ENCODE measurements at places on chromosomes 12 and 14.

- no peak for DNase-seq
Measured at GRCh38 chr14:39369029-39369428, 63.2 kb downstream of the FBXO33 start.

DNA sequence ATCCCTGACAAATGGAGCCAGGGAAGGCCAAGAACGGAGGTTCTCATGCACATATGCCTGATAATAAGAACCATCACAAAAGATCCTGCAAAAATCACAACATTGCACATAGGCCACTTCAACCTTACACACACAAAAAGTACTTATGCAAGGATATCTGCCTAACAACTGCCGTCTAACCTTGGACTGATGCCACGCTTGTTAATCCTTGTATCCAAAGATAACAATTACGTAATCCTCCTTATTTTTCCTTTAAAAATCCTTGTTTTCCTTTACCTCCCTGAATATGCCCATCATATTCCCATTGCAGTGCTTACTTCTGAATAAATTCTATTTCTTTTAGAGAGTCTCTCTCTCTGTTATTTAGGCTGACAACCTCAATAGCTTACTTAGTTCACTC lies 59.5 kb downstream of the TMEM116 start:
- DNase-seq: no peak

DNA sequence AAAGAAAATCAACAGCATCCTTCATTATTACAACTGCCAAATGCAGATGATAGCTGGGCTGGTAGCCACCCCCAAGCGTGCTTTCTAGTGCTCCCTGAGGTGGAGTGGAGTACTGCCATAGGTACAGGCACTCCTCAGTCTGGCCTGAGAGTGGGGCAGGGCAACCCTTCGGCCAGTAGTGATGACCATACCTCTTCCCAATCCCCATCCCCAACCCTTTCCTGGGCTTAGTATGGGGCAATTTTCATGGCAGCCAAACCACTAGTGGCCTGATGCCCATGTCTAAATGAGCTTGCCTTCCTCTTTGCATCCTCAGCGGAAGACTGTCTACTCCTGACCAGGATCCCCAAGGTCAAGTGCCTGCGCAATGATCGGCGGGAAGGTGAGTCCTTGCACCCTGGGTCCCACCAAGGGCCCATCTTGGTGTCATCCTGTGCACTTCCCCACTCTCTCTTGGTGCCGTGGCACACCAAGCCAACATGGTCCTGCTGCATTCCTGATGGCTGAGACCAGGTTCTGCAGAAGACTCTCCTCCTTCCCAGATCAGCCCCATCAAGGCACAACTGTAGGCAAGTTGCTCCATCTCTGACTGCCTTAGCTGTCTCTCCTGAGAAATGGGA lies 65.8 kb downstream of the GALNT16 start:
- DNase-seq: no peak

GRCh38 chr14:93765155-93765554 lies 23.1 kb downstream of the PRIMA1 start:
- no peak for DNase-seq

- no peak for DNase-seq
Measured at GRCh38 chr14:55253276-55253675, 17.9 kb upstream of the FBXO34 start.

- no peak for DNase-seq
Measured at GRCh38 chr12:104748790-104749189, 209.3 kb downstream of the SLC41A2 start.
